Non-pigmented ciliary epithelial cell (primary cell): ENCODE measurements at places on chromosomes 6 and 20.

GRCh38 chr6:104795363-104795762 is 64.4 kb downstream of the HACE1 start:
- no peak for DNase-seq

GRCh38 chr6:11769811-11770545 is 8.6 kb downstream of the ADTRP start:
- no peak for DNase-seq

- no peak for DNase-seq
These were observed 16.9 kb upstream of the PTCRA start for GRCh38 chr6:42898891-42899361.

DNA sequence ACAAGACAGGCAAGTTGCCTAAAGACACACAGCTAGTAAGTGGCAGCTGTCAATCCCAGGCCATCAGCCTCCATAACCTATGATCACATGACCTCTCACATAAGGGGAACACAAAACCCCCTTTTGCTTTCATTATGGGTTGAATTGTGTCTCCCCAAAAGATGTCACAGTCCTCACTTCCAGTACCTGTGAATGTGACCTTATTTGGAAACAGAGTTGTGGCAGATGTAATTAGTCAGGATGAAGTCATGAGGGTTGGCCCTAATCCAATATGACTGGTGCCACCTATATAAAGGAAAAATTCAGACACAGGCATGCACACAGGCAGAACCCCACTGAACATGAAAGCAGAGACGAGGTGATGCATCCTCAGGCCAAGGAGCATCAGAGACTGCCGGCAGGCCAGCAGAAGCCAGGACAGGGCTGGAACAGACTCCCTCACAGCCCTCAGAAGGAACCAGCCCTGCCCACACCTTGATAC is 33.6 kb downstream of the GFOD1 start:
- no peak for DNase-seq

DNA sequence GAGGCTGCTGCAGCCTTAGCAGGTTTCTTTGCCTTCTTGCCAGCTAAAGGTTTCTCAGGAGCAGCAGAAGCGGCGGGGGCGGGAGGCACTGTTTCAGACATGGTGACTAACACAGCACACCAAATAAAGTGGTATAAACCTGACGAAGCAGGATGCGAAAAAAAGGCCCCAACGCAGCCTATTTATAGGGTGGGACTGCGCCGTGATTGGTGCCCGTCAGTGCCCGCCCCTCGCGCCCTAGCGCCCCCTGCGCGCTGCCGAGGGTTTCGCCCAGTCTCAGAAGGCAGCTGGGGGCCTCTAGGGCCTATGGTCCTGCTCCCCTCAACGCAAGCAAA is 55.0 kb downstream of the TRIM38 start:
- no peak for DNase-seq

DNA sequence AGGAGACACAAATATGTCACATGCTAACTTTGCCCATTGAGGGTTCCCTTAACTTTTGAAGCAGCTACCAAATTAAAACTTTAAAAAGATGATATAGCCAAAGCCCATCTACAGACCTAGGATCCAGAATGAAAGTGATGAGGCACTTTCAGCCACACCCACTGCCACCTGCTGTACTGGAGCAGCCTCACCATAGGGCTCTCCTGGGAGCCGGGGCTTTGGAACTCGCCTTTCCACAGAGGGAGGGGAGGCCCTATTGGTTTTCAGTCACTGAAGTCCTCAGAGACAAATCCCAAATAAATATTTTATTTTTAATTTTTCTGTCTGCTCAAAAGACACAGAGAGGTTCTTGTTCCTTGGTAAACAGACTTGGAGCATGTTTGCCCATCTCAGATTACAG is 238.1 kb upstream of the TAB2 start:
- no peak for DNase-seq

- no peak for DNase-seq
These were observed 119.5 kb upstream of the SGK1 start for GRCh38 chr6:134437376-134437775.

GRCh38 chr6:54084231-54084630 is 27.0 kb upstream of the MLIP start:
- no peak for DNase-seq

- DNase-seq: no peak
These were observed 30.2 kb downstream of the PKIB start for GRCh38 chr6:122640366-122640765.

GRCh38 chr6:168496139-168496996 is 55.4 kb downstream of the SMOC2 start:
- no peak for DNase-seq

GRCh38 chr20:24615353-24615752 is 145.9 kb downstream of the SYNDIG1 start:
- no peak for DNase-seq

DNA sequence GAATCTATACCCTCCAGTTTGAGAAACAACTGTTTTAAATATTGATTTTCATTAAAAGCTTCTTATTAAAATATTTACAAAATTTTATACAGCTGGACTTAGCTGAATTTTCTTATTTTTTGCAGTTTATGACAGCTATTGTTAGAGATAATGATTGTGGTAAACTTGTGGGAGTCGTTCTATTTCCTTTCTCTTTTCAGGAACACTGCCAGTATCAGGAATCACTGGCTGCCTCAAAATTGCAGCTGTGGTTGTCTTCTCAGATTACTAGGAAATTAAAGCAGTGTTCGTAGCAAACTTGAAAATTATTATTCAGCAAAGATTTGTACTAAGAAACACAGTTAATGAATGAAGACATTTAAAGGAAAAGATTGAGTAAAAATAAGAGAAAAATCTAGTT is 311.0 kb downstream of the CENPW start:
- DNase-seq: no peak

DNA sequence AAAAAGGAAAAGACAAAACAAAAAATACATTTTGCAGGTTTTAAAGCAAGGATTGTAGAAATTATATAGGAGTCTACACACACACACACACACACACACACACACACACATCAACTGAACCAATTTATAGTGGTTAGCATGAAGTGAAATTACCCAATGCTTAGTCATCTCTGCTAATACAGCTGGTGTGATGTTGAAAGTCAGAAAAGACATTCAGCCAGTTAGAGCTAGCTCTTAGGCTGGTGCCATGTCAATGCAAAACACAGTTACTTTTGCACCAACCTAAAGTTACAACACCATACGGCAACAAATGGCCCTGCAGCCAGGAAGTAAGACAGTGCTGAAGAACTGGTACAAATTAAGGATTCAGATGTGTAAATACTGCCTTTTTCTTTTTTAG is 15.2 kb downstream of the FAM210B start:
- DNase-seq: peak; percentile 89

- no peak for DNase-seq
These were observed 260.9 kb downstream of the SLC24A3 start for GRCh38 chr20:19473216-19473921.

- DNase-seq: peak; percentile 72
These were observed 164.2 kb upstream of the AKAP12 start for GRCh38 chr6:151075527-151075926.

- DNase-seq: no peak
These were observed 199.2 kb upstream of the PRDM1 start for GRCh38 chr6:105886814-105887544.

DNA sequence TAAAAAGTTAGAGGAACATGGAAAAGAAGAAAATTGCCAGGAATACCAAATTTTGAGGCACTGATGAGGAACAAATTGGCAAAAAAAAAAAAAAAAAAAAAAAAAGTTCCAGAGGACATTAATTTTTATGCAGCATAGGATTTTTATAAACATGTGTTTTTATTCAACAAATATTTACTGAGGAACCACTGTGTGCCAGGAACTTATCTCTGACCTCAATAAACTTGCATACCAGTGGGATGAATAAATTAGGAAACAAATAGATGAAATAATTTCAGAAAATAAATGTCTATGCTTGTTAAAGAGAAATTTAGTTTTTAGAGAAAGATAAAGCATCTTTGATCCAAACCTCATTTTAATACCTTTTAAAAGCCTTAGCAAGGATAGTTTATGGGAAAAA is 175.1 kb downstream of the PDE10A start:
- DNase-seq: no peak

- no peak for DNase-seq
These were observed 155.1 kb upstream of the TNFAIP3 start for GRCh38 chr6:137711972-137712371.

DNA sequence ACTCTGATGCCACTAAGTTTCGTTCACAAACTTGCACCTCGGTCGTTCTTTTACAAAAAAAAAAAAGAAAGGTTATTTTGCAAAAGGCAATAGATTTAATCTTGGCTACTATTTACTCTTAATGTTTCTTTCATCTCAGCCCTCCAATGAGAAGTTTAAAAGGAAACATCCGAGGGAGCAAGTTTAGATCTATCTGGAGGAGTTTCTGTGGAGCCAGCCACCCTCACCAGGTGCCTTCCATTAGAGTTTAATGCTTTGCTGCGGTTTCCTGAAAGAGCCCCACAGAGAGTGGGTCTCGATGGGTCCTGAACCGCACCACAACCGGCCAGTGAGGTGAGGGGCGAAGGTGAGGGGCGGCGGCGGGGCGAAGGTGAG is 632 bp downstream of the PRKN start:
- no peak for DNase-seq

- DNase-seq: no peak
These were observed 7.2 kb downstream of the PEX3 start for GRCh38 chr6:143457563-143458359.

GRCh38 chr6:17719323-17720041 is 12.8 kb upstream of the NUP153 start:
- no peak for DNase-seq

GRCh38 chr6:87887266-87887665 is 160.4 kb upstream of the SPACA1 start:
- no peak for DNase-seq

GRCh38 chr6:64505312-64505711 is 869.7 kb downstream of the PHF3 start:
- no peak for DNase-seq

DNA sequence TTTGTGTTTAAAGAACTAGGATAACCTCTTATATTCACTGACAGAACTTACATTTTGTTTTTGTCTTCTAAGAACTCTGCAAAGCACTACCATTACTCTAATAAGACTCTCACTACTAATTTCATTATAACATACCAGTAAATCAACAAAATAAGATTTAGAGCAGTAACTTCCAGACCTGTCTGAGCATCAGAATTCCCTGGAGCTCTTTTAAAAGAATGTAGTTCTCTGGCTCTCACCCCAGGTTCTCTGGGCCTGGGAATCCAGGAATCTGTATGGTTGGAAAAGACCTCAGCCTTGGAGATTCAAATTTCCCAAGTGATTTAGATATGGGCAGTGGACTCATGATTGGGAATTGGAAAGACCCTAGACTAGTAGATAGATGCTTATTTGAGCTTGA is 89.4 kb downstream of the JAG1 start:
- DNase-seq: no peak

DNA sequence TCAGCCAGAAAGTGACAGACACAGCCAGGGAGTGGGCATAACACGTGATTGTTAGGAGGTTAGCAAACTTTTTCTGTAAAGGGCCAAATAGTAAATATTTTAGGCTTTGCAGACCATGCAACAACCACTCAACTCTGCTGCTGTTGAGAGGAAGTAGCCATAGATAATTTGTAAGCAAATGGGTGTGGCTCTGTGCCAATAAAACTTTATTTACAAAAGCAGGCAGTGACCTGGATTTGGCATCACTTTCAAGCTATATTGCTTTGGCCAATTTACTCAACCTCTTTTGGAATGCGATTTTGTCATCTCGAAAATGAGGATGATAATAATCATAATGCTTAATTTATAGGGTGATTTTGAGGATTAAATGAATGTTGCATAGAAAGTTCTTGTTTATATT is 152.6 kb downstream of the TSHZ2 start:
- no peak for DNase-seq

GRCh38 chr6:7148100-7148822 is 40.5 kb downstream of the RREB1 start:
- peak; percentile 41 for DNase-seq

DNA sequence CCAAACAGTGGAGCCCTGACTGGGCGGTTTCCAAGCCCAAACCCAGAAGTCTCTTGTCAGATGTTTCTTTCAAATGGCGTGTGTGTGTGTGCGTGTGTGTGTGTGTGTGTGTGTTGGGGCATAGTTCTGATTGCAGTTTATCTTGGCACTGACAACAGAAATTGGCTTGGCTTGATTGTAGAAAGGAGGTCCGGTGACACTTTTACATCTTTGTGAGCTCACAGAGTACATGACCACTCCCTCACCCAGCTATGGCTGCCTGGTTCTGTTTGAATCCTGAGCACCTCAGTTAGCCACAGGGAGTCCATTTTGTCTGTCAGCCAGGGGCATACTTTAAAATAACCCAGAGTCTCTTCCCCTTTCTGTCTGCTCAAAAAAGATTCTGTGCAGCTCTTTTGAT is 276.3 kb downstream of the CD83 start:
- DNase-seq: no peak

GRCh38 chr6:42136508-42137193 is 5.8 kb downstream of the C6orf132 start:
- DNase-seq: peak; percentile 63

- DNase-seq: no peak
These were observed 105.8 kb upstream of the TRAF3IP2 start for GRCh38 chr6:111711476-111711875.

DNA sequence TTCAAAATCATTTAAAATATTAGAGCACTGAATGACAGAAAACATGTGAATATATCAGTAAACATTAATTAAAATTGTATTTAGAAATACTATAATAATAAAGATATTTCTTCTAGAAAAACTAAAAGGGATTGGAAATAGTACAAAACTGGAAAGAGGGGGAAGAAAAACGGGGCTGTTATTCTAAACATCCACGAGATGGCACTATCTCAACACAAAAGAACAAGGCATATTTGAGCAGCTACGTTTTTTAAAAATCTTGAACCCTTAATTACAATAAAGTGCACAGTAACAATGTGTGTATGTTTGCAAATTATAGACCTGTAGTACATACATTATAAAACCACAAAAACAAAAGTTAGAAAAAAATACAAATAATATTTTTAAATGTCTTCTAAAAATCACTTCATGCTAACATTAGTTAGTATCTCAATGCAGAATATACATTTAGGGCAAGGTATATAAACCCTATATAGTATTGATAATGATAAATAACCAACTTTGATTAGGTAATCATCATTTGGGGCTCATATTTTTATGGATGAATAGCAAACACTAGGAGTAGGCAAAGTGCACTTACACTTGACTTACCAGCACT is 42.5 kb upstream of the PNISR start:
- no peak for DNase-seq

GRCh38 chr6:148927586-148927985 is 180.8 kb downstream of the UST start:
- no peak for DNase-seq

- DNase-seq: no peak
These were observed 424.5 kb upstream of the FLRT3 start for GRCh38 chr20:14761903-14762302.

GRCh38 chr6:157235600-157236039 is 87.7 kb downstream of the TMEM242 start:
- DNase-seq: no peak

- no peak for DNase-seq
These were observed 100.6 kb downstream of the DACT2 start for GRCh38 chr6:168218785-168219566.

DNA sequence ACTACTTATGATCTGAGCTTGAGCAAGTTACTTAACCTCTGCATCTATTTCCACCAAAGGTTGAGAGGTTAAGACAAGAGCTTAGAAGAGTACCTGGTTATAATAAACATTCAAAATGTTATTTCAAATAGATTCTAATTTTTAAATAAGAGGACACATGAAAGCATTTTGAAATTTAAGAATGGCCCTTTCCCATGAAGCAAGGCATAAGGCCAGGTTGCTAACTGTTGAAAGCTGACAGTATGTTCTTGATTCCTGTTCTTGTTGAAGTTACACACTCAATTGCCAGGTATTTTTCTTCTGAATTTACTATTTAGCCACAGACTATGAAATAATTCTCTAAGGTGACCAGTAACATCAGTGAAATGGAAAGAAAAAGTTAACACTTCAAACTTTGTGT is 14.5 kb downstream of the C6orf62 start:
- DNase-seq: no peak
